ENCODE measurements at places on chromosomes 5 and 9. TPM values are rescaled to one million over a fixed set of nuclear protein-coding genes. Genes with fewer than 3 reads are reported as not detected.

GRCh38 chr5:145703856-145704255, 131.3 kb downstream of the PRELID2 start:
- DNase-seq: no peak

The ASB6 gene
- total RNA-seq: 17.6 TPM

The MAML1 gene
- total RNA-seq: 25.3 TPM

GRCh38 chr9:95753762-95754465, 121.6 kb upstream of the ERCC6L2 start:
- DNase-seq: no peak

DNA sequence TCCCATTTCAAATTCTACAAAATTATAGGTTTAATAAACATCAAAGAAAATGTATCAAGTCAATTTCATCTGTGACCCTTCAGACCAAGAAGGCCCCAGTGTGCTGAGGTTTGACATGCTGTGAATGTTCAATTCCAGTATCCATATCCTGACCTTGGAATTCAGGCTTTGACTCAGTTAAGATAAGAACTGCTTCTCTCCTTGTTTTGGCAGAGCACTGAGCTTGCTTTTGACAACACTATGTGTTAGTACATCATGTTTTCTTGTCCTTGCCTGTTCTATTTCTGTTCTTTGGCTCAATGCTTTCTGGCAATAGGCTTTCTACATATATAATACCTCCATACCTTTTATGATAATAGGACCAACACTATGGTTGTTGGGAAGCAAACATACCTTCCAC, 105.6 kb downstream of the PLCXD3 start:
- no peak for DNase-seq

GRCh38 chr5:172707285-172708182, 63.5 kb downstream of the DUSP1 start:
- DNase-seq: no peak

The SLC6A3 gene
- not detected for total RNA-seq

The GABRA1 gene
- total RNA-seq: not detected

GRCh38 chr9:97437051-97437600, 25.2 kb downstream of the TDRD7 start:
- DNase-seq: no peak

DNA sequence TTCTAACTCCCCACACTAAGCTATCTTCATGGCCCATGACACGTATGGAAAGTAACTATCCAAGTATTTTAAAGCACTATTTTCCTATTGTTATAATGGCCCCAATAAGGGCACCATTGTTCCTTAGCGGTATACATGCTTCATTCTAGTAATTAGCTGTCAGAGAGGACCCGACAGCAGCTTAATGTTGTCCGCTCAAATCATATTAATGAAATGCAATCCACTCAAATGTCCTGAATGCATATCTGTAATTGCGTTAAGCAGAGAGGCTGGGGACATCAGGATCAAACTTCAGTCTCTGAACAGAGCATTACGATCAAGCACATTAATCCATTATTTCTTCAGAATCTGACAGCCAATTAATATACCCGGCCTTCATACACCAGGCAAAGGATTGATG, 139.7 kb downstream of the CRB2 start:
- no peak for DNase-seq

The DIMT1 gene
- 43.7 TPM for total RNA-seq

The ARHGEF37 gene
- total RNA-seq: 1.8 TPM

- DNase-seq: no peak
Measured at GRCh38 chr5:140324041-140324600, 21.2 kb upstream of the PFDN1 start.

The SPIN1 gene
- total RNA-seq: 32.9 TPM

GRCh38 chr9:98108531-98109031, 10.4 kb downstream of the TRIM14 start:
- peak; percentile 65 for DNase-seq

The NDST1 gene
- total RNA-seq: 4.5 TPM

The OR1N2 gene
- not detected for total RNA-seq

- DNase-seq: no peak
Measured at GRCh38 chr9:121138561-121138960, 63.1 kb downstream of the RAB14 start.

The AGXT2 gene
- total RNA-seq: not detected

DNA sequence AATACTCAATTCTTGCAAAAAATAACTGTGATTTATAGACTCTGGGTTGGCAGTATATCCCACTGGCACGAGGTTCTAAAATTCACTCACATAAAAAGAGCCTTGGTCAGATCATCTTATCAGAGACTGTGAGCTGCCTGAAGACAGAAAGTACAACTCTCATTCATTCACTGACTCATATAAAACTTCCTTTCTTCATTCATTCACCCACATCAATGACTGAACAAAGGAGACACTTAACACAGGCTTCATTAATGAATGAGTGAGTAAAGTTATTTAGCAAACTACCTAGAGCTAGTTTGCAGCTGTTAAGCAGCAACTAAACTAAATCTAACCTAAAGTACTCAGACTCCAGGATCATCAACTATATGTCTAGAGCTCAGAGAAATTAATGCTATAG, 214.7 kb downstream of the DENND1A start:
- no peak for DNase-seq

The IQGAP2 gene
- 62.0 TPM for total RNA-seq

The SH2D3C gene
- 39.3 TPM for total RNA-seq

The GNA14 gene
- 0.25 TPM for total RNA-seq

The FSTL4 gene
- total RNA-seq: not detected

DNA sequence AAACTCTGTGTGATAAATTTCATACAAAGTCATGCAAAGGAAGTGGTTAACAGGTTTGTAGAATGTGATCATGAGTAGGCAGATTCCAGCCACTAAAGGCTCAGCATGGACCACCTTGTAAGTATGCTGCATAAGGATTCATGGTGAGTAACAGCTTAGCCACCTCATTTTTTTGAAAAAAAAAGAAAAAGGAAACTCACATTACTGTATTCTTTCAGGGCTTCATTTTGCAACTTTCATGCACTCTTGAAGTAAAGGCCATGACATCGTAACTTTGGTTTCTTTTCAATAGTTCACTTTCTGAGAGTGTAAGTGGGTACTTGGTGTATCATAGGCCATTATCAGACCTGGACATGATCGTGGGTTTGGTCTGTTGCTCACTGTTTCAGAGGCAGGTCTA, 175.1 kb downstream of the PCSK1 start:
- no peak for DNase-seq

The COMMD10 gene
- total RNA-seq: 22.1 TPM

DNA sequence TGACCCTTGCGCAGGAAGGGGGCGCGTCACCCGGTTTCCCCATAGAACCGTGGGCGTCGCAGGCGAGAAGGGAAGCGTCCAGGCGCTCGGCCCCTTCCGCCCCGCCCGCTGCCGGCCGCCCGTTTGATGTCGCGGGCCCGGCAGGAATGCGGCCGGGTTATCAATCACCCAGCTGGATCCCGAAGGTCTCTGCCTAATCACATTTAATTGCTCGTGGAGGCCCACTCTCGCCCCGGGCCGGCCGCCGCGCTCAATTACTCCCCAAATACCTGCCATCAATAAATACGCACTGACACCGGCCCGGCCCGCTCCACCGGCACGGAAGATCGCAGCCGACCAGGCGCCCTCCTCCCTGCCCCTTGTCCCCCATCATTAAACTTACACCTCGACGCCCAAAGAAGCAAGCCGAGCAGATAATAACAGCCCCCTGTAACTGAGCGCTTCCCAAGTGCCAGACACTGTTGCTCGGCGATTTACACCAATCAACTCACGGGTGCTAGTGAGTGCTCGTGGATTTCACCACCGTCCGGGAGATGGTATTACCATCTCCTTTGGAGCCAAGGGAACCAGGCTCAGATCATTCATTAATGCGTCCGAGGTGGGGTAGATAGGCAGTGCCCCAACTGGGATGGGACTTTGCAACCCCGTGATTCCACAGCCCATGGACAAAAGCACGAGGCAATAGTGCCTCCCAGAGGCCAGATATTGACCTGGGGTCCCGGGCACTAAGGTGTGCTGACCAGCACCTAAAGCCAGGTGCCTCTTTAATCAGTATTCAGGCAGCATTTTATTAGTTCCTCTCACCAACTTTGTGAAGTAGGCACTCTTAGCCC, 11.3 kb downstream of the MSX2 start:
- no peak for DNase-seq

GRCh38 chr5:78275998-78276543, 18.4 kb downstream of the AP3B1 start:
- DNase-seq: no peak

The ZNF354B gene
- 11.1 TPM for total RNA-seq

- DNase-seq: no peak
Measured at GRCh38 chr9:97478301-97478981, 23.0 kb upstream of the TMOD1 start.

The FBLL1 gene
- total RNA-seq: not detected

The SIT1 gene
- total RNA-seq: 122 TPM

DNA sequence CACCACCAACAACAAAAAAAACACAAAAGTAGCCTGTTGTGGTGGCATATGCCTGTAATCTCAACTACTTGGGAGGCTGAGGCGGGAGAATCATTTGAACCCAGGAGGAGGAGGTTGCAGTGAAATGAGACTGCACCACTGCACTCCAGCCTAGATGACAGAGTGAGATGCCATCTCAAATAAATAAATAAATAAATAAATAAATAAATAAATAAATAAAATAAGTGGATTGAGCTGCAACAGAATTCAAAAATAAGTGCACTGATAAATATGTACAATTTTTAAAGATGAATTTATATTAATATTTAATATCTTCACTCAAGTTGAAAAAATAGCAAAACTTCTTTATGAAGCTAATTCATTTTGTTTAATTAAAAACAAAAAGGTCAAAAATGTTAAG, 259.6 kb downstream of the IRX2 start:
- DNase-seq: no peak

The SLC46A2 gene
- not detected for total RNA-seq

The GRM6 gene
- total RNA-seq: not detected

DNA sequence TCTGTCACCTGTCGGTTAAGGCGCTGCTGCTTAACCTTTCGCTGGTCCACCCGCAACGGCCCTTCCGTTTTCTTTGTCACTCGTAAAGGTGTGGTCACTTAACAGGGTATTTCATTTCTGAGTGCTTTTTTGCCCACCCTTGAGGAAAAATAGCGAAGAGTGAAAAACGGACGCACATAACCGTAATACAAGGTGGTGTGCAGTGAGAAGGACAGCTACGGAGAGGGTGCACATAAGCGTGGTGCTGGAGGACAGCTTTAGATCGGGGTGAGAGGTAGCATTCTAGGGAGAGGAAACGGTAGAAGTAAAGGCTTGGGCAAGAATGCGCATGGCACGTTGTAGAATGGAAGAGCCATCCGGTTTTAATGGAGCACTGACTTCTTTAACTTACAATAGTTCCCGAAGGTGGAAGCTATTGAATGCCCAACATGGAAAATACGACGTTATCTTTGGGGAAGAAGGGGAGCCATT, 761 bp downstream of the CCT5 start:
- no peak for DNase-seq

The SPATA24 gene
- 8.9 TPM for total RNA-seq
